Vein endothelial cell (primary cell): ENCODE measurements at places on chromosomes 5 and 9. TPM values are rescaled to one million over a fixed set of nuclear protein-coding genes. Genes with fewer than 3 reads are reported as not detected.

Gene PLEKHG4B
- not detected in 2 replicates for total RNA-seq

Gene IL13
- total RNA-seq = not detected in 2 replicates

Gene RAB3C
- total RNA-seq = 0.57 and 4.9 TPM in 2 replicates

Gene LCN15
- not detected in 2 replicates for total RNA-seq
